ENCODE measurements at places on chromosomes 12 and 14.

- no peak for DNase-seq
These were observed 65.5 kb upstream of the SLC38A4 start for GRCh38 chr12:46891306-46891705.

DNA sequence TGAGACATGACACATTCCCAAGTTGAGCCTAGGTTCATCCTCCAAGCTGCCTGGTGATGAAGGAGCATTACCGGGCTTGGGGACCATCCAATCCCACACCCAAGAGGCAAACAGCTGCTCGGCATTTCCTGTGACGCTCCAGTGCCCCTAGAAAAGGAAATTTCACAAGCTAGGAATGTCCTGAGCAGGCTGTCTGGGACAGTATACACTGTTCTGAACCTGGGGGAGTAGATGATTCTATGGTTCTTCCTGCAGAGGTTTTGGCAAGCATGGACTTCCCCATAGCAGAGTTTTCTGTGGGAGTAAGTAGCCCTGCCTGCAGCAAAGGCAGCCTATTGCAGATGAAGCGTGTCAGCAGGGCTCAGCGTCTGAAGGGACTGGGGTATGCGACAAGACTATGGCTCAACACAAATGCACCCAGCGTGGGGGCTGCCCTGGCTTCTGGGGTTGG lies 47.4 kb upstream of the SRSF5 start:
- DNase-seq, result no peak

- no peak for DNase-seq
These were observed 614.3 kb upstream of the MDGA2 start for GRCh38 chr14:48289701-48290100.

DNA sequence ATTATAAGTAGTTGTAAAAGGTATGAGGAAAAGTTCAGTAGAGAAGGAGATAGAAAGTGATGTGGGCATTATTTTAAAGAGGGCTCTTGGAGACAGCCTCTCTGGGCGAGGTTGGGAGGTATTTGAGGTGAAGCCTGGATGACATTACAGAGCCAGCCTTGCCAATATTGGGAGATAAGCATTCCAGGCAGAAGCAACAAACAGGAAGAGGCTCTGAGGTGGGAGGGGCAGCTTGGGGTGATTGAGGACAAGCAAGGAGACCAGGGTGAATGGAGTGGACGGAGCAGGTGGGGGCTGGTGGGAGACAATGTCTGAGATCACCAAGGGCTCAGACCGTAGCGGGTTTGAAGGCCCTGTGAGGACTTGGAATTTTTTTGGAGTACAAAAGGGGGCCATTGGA lies 87.3 kb downstream of the DYRK2 start:
- DNase-seq, result no peak

GRCh38 chr12:111858186-111858585 lies 16.2 kb downstream of the MAPKAPK5 start:
- DNase-seq, result no peak

DNA sequence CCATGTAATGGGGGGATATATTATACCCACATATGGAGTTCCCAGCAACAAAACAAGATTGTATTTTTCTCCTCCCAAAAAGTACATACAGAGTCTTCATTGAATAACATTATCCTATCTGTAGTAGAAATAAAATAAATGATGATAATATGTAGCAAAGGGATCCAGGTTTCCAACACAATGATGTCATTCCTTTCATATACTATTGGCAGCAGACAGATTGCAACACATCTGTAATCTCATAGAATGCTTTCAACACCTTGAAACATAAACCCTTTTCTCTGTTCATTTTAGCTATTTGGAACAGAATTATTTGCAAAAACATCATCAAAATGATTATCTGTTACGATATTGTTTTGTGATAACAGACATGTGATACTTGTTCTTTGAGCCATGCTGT lies 317.6 kb downstream of the DPF3 start:
- no peak for DNase-seq

- no peak for DNase-seq
These were observed 795 bp downstream of the SMAGP start for GRCh38 chr12:51269174-51270066.

Data from anterior cingulate cortex (tissue), 58 donors.